Fibroblast of pulmonary artery (primary cell): ENCODE measurements at places on chromosomes 5 and 9.

- peak; percentile 28 for DNase-seq
These were observed 29.4 kb downstream of the ANKRD34B start for GRCh38 chr5:80540691-80541090.

- no peak for DNase-seq
These were observed 68.7 kb downstream of the PRR16 start for GRCh38 chr5:120532835-120533234.

DNA sequence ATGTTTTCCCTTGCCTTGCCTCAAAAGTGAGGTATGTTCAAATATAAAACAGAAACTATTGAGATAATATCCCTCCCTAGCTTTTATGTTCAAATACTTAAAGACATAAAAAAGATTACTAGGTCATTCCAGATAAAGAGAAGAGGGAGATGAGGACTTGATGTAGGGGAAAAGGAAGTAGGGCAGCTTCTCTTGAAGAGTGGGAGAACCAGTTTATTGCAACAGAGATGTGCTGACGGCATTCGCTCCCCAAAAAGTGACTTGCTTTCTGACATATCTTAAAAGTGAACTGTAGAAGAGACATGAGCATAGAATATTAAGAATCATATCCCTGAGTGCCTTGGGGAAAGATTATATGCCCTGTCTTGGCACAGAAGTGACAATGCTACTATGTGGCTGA lies 330.2 kb upstream of the NREP start:
- no peak for DNase-seq

- no peak for DNase-seq
These were observed 1299.8 kb upstream of the WWC1 start for GRCh38 chr5:166991601-166992000.

GRCh38 chr9:23887781-23888180 lies 61.7 kb upstream of the ELAVL2 start:
- DNase-seq: no peak
